ENCODE measurements at places on chromosomes 3 and 15.

DNA sequence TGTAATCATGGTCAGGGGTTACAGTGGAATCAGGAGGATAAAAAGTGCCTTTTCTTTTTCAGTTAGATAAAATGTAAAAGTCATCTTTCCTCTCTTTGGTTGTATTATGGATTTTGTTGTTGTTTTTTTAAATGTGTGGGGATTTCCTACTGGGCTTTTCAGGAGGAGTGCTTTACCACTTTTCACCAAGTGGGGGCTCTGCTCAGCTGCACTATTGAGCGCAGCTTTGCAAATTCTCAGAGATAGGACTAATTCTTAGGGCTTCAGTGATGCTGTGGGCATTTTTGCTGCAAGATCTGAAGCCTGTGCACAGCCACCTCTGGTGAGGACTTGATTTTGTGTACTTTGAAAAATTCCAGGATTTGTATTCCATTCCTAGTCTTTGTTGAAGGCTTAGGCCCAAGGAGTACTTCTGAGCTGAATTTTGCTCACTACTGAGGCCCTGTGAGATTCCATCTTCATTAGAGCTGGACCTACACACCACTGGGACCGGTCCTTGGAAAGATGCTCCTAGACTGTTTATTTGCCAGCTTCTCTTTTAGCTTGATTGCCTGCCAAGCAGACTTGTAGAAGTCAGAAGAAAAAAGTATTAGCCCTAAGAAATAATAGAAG is 7.5 kb downstream of the GNB5 start:
- no peak for DNase-seq

DNA sequence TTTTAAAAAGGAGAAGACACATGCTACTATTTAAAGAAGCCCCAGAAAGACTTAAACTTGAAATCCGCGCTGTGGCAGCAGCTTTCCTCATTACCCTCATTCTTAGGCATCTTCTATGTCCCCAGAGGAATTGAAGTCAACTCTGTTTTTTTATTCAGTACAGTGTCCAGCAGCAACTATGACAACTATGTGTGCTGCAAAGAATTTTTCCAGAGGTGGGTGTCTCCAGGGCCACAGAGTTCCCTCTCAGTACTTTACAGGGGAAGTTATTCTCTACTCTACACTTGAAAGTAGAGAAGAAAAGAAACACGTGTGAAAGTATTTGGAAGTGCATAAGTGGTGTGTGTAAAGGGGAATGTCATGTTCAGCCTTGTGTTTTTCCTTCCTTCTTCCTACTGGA is 32.0 kb downstream of the GATM start:
- DNase-seq, result no peak

GRCh38 chr3:171266034-171266739 is 194.0 kb downstream of the TNIK start:
- DNase-seq, result no peak

- no peak for DNase-seq
Measured at GRCh38 chr3:113625834-113626233, 70.6 kb downstream of the USF3 start.

- DNase-seq, result no peak
Measured at GRCh38 chr3:180048840-180049239, 12.1 kb upstream of the PEX5L start.

GRCh38 chr3:177598097-177598833 is 401.0 kb upstream of the TBL1XR1 start:
- no peak for DNase-seq

DNA sequence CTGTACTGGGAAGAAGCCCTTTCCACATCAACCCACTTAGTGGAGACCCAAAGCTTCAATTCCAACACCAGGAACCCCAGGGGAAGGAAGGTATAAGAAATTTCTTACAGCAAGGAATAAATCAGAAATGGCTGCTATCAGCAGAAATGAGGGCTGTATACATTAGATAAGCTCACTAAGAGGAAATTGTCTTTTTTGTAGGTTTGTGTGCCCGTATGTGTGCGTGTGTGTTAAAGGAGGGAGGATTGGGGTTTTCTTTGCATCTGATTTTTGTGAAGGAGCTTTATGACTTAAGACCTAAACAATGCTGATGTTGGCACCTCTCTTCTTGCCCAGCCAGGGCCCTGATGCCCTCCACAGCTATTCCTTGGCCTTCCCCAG is 18.6 kb downstream of the ARRDC4 start:
- DNase-seq, result no peak

GRCh38 chr3:188389711-188390342 is 235.9 kb downstream of the LPP start:
- DNase-seq, result no peak
